Hair follicle dermal papilla cell (primary cell): ENCODE measurements at places on chromosomes 6 and 20. TPM values are rescaled to one million over a fixed set of nuclear protein-coding genes. Genes with fewer than 3 reads are reported as not detected.

VSX1 gene
- not detected in 2 replicates for total RNA-seq

SUMO4 gene
- total RNA-seq: 3.2 and 3.9 TPM in 2 replicates

C6orf141 gene
- total RNA-seq: 0.12 TPM in 1 of 2 replicates, not detected in the other

HSP90AB1 gene
- total RNA-seq: 553 and 574 TPM in 2 replicates

PTPRK gene
- total RNA-seq: 147 and 149 TPM in 2 replicates

HRH3 gene
- total RNA-seq: not detected in 2 replicates

CCDC170 gene
- 3.2 and 5.7 TPM in 2 replicates for total RNA-seq

WFDC10B gene
- total RNA-seq: 0.32 TPM in 1 of 2 replicates, not detected in the other

HAO1 gene
- total RNA-seq: not detected in 2 replicates

MDFI gene
- total RNA-seq: 0.49 TPM in 1 of 2 replicates, not detected in the other

ZNF76 gene
- 23.4 and 27.4 TPM in 2 replicates for total RNA-seq

TREML1 gene
- not detected in 2 replicates for total RNA-seq

ADGRB3 gene
- 0.61 and 2.1 TPM in 2 replicates for total RNA-seq

GPX5 gene
- total RNA-seq: not detected in 2 replicates

ZNF831 gene
- not detected in 2 replicates for total RNA-seq

GPR6 gene
- not detected in 2 replicates for total RNA-seq

MCCD1 gene
- not detected in 2 replicates for total RNA-seq

NT5E gene
- 209 and 231 TPM in 2 replicates for total RNA-seq

FAM210B gene
- 52.6 and 54.6 TPM in 2 replicates for total RNA-seq

CST5 gene
- total RNA-seq: not detected in 2 replicates

RSPH4A gene
- 0.65 and 0.97 TPM in 2 replicates for total RNA-seq

SLC32A1 gene
- total RNA-seq: not detected in 2 replicates

STMND1 gene
- 0.32 TPM in 1 of 2 replicates, not detected in the other for total RNA-seq

PNISR gene
- total RNA-seq: 61.9 and 80.3 TPM in 2 replicates

ECHDC1 gene
- total RNA-seq: 51.4 and 55.0 TPM in 2 replicates

EDN1 gene
- total RNA-seq: 5.3 and 7.3 TPM in 2 replicates

GCNT2 gene
- 0.16 TPM in 1 of 2 replicates, not detected in the other for total RNA-seq

PRRT1 gene
- 0.16 TPM in 1 of 2 replicates, not detected in the other for total RNA-seq

IL17A gene
- total RNA-seq: not detected in 2 replicates

PBOV1 gene
- not detected in 2 replicates for total RNA-seq

ID4 gene
- 10.2 and 11.1 TPM in 2 replicates for total RNA-seq

GMEB2 gene
- total RNA-seq: 15.1 and 16.6 TPM in 2 replicates

HDGFL1 gene
- total RNA-seq: not detected in 2 replicates

ZSCAN23 gene
- 4.0 and 4.5 TPM in 2 replicates for total RNA-seq

GGTLC1 gene
- total RNA-seq: not detected in 2 replicates

F13A1 gene
- 0.12 and 1.1 TPM in 2 replicates for total RNA-seq

OR12D3 gene
- total RNA-seq: not detected in 2 replicates

SLC16A10 gene
- total RNA-seq: 0.81 TPM in 1 of 2 replicates, not detected in the other

KCNQ5 gene
- 0.49 and 1.5 TPM in 2 replicates for total RNA-seq

SLC22A16 gene
- 0.12 TPM in 1 of 2 replicates, not detected in the other for total RNA-seq

LMBRD1 gene
- total RNA-seq: 30.7 and 33.4 TPM in 2 replicates

CLPSL1 gene
- not detected in 2 replicates for total RNA-seq

GSTA3 gene
- not detected in 2 replicates for total RNA-seq

RIMS1 gene
- 5.4 and 23.4 TPM in 2 replicates for total RNA-seq

DNAH8 gene
- total RNA-seq: under 0.01 TPM in 1 of 2 replicates, not detected in the other

PRDM13 gene
- not detected in 2 replicates for total RNA-seq
